Cardiac septum (tissue), 1 donor: ENCODE measurements at places on chromosomes 6 and 20.

- no peak for DNase-seq
Observed at GRCh38 chr6:4693173-4693970, 82.8 kb upstream of the CDYL start.

- peak; percentile 86 for DNase-seq
Observed at GRCh38 chr20:32465092-32465900, 107.2 kb downstream of the ASXL1 start.

- no peak for DNase-seq
Observed at GRCh38 chr6:82493467-82493866, 129.8 kb downstream of the TPBG start.

DNA sequence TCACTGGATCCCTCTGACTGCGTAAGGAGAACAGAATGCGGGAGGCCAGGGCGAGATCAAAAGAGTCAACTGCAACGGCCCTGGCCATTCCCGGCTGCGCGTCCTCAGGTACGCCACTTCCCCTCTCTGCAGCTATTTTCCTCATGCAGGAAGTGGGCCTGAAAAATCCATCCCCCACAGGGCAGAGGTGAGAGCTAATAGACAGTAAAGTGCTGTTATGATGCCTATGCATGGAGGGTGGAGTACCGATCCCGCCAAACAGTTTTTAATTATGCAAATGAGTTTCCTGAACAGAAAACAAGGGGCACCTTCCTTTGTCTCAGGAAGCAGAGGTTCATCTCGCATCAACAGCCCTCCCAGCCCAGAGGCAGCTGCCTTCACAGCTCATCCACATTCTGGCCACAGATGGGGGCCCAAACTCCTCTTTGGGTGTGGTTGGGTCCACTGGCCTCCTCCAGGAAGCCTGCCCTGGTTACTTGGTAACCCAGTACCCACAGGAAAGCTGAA lies 9.3 kb downstream of the PREX1 start:
- no peak for DNase-seq

GRCh38 chr20:23190557-23190956 lies 104.4 kb upstream of the CD93 start:
- no peak for DNase-seq

DNA sequence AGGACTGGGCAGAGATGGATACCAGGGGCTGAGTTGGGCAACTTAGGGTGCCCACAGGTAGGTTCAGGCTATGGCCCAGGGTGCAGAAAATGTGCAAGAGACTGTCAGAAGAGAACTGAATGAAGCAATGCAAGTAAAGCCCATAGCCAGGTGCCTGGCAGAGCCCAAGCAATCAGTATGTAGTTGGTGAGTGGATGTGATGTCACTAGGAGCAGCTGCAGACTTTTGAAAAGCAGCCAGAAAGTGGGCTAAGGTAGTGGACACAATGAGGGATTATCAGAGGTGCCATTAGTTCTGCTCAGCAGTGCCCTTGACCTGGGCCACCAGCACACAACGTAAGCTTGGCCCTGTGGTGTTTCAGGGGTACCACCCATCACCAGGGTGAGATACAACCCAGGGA lies 135.3 kb downstream of the SOBP start:
- DNase-seq, result no peak

- DNase-seq, result no peak
Observed at GRCh38 chr6:48111143-48111506, at the start of gene PTCHD4. PTCHD4 (minus strand) TSS chr6:48111197; CDS start chr6:48068957, 42,240 bp downstream.

DNA sequence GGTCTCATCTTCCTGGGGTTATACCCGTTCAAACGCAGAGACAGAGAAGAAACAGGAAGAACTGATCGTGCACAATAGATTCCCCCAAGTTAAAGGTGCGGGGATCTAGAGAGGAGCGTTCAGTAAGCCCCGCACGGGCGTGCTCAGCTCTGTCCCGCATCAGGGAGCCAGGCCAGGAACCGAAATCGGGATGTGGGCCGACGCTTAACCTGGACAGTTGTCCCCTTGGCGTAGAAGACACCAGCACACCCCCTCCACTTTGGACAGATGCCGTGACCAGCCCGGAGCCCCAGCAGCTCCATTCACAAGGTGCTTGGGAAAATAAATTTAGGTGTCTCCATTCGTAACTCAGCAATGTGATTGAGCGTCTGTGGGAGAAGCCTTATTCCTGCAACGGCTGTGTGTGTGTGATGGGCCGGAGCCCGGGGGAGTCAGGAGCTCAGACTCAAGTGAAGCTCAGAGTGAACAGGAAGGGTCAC lies 24.0 kb upstream of the GATA5 start:
- DNase-seq, result no peak

DNA sequence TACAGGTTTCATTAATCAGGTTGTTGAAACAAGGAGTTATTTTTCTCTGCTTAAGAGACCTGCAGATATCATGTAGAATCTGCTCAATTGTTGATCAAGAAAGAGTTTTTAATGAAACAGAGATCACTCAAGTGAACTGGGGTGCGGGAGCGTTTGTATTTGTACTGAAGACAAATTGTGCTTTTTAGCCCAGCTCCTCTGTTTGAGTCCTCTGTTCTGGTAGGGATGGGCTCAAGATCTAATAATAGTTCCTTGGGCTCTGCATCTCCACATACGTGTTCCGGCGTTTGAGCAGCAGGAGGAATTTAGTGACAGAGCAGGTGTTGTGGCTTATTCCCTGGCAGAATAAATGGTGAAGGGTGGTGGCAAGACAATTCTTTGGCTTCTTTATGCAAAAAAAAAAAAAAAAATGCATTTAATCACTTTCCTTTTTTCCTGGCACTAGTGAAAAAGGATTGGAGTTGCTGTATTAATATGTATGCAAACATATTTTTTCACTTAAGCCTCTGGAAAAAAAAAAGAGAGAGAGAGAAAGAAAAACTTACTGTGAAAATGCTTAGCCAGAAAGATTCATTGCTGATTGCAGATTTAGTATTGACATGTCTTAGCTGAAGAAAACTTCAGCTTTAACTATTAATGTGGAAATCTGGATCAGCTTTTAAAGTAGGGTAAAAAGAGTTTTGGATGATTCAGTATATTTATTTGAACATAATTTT lies 4.0 kb downstream of the CITED2 start:
- DNase-seq, result no peak

DNA sequence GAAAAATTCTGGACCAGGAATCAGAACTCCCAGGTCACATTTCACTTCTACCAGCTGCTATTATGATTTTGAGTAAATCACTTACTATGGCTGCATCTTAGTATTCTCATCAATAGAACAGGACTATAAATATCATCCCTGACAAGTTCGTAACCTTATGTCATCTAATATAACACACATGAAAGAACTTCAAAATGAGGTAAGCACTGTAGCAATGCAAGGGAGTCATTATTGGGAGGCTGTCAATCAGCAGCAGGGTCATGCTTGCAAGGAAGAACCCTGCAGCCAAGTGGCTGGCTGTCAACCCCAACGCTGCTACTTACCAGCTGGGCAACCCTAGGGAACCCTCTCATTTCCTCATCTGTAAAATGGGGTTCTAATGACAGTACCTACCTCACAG lies 123.3 kb upstream of the B3GAT2 start:
- DNase-seq, result no peak

DNA sequence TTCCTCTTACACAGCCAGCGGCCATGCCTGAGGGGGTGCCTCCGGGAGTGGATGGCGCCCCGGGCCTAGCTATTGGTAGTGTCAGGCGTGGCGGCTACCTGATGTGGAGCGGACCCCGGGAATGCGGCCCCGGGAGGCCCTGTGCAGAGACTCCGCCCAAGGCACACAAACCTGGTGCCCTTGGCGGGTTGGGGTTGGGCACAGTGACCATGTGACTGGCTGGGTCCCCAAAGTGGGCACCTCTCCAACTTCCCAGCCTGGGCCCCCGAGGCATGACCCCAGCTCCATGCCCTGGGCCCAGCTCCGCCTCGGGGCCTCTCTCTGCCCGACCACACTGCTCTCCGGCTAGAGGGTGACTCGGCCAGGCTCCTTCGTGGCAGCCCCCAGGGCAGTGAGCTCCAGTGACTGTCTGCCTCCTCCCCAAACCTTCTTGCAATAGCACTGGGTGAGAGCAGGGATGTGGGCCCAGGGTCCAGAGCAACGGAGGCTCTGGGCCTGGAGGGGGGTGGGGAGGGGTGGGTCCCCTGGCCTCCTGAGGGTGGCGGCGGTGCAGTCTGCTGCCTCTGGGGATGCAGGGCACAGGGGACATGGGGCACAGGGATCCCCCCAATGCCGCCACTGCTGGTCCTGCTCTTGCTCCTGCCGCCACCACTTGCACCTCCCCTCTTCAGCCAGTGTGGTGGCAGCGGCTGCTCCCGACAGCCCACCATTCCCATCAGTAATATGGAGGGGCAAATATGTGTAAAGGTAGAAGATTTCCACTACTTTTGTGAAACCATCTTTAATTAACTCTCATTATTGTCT lies 942.9 kb upstream of the EPHA7 start:
- no peak for DNase-seq

GRCh38 chr20:59931511-59932312 lies 1.7 kb downstream of the SYCP2 start:
- no peak for DNase-seq

DNA sequence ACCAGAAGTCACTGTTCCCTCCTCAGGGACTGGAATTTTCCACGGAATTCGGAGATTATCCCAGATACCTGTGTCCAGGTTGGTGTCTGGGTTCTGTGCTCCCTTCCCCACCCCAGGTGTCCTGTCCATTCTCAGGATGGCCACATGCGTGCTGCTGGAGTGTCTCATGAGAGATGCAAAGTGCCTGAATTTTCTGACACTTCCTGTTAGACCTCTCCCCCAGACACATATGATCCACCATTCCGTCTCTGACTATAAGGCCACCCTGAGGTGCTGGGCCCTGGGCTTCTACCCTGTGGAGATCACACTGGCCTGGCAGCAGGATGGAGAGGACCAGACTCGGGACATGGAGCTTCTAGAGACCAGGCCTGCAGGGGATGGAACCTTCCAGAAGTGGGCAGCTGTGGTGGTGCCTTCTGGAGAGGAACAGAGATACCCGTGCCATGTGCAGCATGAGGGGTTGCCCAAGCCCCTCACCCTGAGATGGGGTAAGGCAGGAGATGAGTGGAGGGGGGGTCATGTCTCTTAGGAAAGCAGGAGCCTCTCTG lies 14.4 kb upstream of the HLA-A start:
- DNase-seq, result no peak

DNA sequence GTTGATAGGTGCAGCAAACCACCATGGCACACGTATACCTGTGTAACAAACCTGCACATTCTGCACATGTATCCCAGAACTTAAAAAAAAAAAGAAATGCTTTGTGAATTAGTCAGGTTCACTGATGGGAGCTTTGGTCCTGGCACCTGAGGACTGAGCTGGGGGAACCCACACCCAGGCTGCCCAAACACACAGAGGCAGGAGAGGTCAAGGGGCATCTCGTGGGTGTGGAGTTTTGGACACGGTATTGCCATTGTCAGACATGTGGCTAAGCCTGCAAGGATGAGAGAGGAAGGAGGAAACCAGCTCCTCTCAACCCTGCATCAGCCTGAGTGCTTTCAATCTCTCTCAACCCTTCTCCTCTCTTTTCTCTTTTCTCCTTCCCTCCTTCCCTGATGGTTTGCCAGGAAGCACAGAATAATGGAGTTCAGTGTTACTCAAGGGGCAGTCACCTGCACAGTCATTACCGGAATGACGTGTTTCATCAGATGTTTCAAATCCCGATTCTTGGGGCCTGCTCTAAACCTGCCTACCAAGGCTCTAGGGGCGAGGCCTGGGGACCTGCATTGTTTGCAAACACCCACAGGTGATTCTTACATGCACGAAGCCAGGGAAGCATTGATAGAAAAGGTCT lies 89.9 kb upstream of the NEDD9 start:
- DNase-seq, result no peak

GRCh38 chr6:14841901-14842421 lies 403.9 kb upstream of the JARID2 start:
- no peak for DNase-seq

DNA sequence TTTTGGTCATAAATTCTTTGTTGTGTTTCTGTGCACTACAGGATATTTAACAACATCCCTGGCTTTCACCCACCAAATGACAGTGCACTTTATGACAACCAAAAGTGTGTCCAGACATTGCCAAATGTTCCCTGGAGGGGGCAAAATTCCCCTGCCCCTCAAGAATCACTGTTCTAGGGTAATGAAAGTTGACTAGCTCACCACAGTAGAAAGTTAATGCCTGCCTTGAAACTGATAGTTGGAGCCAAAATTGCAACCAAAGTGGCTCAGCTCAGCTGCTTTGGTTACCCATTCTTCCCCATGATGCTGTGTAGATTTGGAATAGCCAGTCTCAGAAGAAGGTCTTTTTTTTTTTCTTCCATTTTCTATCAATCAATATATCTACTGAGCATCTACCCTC lies 150.6 kb downstream of the RALGAPA2 start:
- no peak for DNase-seq

GRCh38 chr6:159062564-159062945 lies 17.8 kb upstream of the TAGAP start:
- no peak for DNase-seq

DNA sequence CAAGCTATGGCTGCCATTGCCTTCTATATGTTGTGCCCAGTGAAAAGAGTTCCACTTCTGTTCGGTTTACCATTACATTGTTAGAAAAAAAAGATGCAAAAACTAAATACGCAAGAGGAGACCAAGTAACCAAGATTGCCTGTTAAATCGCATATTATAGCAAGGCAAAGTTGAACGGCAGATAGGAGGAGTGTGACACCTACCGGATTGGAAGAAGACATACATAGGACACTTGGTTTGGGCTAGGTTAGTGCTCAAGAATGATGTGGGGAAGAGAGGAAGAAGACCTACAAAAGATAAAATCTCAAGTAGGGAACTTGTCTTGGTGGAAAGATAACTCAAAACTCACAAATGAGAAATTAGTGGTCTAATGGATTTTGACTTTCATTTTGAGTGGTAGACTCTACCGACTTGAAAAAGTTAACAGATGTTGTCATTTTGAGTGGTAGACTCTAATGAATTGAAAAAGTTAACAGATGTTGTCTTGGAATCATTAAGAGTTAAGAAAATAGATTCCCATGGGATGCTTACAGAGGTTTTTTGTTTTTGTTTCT lies 95.5 kb downstream of the F13A1 start:
- DNase-seq, result no peak

GRCh38 chr6:125942672-125943527 lies 13.7 kb upstream of the HINT3 start:
- no peak for DNase-seq

DNA sequence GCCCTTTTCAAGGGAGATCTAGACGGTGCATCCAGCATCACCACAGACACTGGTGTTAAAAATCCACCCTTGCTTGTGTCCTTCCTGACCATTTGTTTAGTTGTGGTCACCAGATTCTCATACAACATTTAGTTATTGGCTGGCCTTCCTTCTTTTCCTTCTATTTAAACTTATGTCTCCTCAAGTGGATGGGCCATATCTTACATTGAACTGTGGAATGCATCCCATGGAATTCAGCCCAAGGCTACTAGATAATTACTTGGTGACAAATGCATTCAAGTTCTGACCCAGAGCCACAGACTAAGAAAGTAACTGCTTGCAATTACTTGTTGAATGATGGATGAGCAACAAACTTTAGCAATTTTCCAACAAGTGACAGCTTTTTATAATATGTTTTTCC lies 198.9 kb upstream of the SSTR4 start:
- DNase-seq, result no peak
